ENCODE measurements at places on chromosomes 3 and 15.

- peak; percentile 39 for DNase-seq
Measured at GRCh38 chr15:100873029-100873677, 6.5 kb upstream of the ALDH1A3 start.

DNA sequence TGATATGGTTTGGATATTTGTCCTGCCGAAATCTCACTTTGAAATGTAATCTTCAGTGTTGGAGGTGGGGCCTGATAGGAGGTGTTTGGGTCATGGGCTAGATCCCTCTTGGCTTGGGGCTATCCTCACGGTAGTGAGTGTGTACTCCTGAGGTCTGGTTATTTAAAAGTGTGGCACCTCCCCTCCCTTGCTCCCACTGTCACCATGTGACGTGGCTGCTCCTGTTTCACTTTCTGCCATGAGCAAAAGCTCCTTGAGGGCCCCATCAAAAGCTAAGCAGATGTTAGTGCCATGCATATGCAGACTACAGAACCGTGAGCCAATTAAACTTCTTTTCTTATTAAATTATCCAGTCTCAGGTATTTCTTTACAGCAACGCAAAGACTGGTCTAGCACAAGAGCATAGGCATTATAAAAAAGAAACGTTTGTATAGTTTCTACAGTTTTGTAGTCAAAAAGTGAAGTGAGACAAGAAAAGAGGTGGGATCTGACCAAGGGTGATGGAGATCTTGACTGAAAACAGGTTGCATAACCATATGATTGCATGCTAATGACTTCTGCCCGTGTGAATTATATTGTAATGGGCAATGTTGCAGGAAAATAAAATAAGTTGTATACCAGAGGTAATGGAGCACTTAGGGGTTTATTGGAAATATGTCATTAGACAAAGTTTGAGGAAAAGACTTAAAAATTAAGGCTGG is 28.5 kb upstream of the CLASP2 start:
- no peak for DNase-seq

GRCh38 chr3:172040981-172041963 is 1.9 kb downstream of the FNDC3B start:
- no peak for DNase-seq

- DNase-seq, result peak; percentile 24
Measured at GRCh38 chr3:71063773-71064290, 519.7 kb downstream of the FOXP1 start.

- DNase-seq, result no peak
Measured at GRCh38 chr3:17894434-17895060, 152.1 kb upstream of the TBC1D5 start.

GRCh38 chr3:52896613-52897012 is 735 bp downstream of the STIMATE start:
- DNase-seq, result no peak

- DNase-seq, result no peak
Measured at GRCh38 chr15:58549013-58549784, 117.4 kb downstream of the LIPC start.

DNA sequence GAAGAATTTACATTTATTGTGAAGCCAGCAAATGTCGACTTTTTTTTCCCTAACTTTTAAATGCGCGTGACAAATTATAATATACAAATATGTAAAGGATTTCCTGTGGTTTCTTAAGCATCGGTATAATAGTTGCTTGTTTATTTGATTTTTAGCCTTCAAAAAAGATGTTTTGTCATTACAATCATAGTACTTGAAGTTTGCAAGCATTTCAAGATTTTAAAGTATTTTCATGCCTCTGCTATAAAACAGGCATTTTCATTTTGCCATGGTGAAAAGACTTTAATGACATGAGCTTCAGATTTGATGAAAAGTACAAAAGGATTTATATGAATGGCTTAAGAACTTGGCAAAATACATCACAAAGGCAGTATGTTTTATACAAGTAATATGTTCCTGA is 9.4 kb upstream of the P2RY12 start:
- DNase-seq, result no peak

- DNase-seq, result no peak
Measured at GRCh38 chr3:111548092-111548491, 6.1 kb downstream of the CD96 start.

DNA sequence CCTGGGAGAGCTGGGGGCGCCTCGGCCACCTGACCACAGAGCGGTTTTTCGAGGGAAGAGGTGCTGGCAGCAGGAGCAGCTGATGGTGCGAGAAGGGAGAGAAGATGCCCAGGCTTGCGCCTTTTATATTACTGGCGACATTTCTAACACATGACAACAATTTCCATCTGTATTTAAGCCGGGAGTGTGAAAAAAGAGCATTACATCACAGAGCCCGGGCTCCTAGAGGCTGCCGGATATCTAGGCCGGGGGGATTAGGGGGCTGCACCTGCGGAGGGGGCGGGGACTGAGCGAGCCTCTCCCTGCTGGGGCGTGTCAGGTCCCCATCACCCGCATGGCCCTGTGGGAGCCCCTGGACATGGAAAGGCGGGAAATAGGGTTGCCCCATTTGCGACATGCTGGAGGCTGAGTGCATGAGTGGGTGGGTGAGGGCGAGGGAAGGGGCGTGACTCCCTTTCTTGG is 440.7 kb downstream of the MAGI1 start:
- DNase-seq, result no peak

DNA sequence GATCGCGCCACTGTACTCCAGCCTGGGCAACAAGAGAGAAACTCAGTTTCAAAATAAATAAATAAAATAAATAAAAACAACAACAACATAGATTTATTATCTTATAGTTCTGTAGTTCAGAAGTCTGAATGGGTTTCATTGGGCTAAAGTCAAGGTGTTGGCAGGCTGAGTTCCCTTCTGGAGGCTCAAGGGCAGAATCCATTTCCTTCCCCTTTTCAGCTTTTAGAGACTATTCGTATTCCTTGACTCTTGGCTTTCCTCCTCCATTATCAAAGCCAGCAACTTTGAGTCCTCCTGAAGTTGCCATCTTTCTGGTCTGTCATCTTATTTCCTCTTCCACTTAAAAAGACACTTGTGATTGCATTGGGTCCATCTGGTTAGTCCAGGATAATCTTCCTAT is 12.1 kb downstream of the BLM start:
- no peak for DNase-seq

GRCh38 chr3:129413687-129414506 is 14.5 kb downstream of the EFCAB12 start:
- DNase-seq, result no peak

DNA sequence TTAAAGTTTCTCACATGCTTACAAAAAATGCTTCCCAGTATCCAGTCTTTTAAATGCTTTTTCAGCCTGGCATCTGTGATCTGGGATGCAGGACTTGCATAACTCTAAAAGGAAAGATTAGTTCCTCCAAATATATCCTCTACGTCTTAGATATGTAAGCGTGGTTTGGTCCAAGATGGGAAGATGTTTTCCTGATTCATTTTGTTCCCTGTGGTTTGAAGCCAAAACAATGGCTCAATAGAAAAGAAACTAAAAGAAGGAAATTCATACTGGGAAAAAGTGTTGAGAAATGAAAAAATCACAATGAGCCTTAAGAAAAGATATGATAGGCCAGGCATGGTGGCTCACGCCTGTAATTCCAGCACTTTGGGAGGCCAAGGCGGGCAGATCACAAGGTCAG is 1002.8 kb downstream of the NAALADL2 start:
- DNase-seq, result no peak

- DNase-seq, result no peak
Measured at GRCh38 chr3:179020112-179020511, 51.5 kb downstream of the ZMAT3 start.

- no peak for DNase-seq
Measured at GRCh38 chr15:77039848-77040247, 31.1 kb downstream of the TSPAN3 start.

GRCh38 chr3:8610951-8611350 is 33.6 kb downstream of the SSUH2 start:
- DNase-seq, result no peak

GRCh38 chr3:33186524-33187367 is 31.9 kb downstream of the SUSD5 start:
- DNase-seq, result no peak

DNA sequence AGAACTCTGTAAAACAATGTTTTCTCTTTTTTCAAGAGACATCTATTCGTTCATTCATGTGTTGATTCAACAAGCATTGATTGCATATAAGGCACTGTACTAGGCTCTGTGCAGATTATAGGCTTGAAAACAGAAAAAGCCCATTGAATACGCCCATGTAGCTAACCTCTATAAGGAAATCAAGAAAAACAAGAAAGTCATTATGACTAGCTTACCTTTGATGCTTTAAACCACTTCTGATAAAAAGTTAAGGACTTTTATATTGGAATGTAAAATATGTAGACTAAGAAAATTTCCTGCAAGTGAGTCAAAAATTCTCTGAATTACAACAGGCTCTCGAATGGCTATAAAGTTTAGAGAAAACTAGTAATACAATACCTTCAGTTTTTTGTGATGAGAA is 92.5 kb downstream of the BDH1 start:
- no peak for DNase-seq

GRCh38 chr3:23648326-23648995 is 157.3 kb upstream of the UBE2E1 start:
- DNase-seq, result no peak

GRCh38 chr3:33299395-33300081 is 22.3 kb downstream of the FBXL2 start:
- no peak for DNase-seq

- no peak for DNase-seq
Measured at GRCh38 chr3:32952369-32953077, 1.1 kb downstream of the CCR4 start.

DNA sequence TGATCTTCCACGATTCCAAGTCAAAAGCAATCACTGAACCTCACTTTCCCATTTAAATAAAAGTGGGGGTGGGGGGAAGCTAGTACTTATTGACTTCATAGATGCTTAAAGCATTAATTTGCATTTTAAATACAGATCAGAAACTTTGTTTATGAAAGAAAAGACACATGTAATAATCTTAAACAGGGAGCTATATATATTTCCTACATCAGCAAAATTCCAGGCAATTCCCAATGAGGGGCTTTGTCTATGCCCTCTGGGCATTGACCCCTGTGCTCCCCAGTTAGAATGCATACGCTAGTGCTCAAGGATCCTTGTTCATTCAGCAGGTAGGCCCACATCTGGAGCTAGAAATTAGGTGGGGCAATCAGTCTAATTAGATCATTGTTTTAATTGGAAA is 20.0 kb downstream of the SERPINI2 start:
- no peak for DNase-seq

DNA sequence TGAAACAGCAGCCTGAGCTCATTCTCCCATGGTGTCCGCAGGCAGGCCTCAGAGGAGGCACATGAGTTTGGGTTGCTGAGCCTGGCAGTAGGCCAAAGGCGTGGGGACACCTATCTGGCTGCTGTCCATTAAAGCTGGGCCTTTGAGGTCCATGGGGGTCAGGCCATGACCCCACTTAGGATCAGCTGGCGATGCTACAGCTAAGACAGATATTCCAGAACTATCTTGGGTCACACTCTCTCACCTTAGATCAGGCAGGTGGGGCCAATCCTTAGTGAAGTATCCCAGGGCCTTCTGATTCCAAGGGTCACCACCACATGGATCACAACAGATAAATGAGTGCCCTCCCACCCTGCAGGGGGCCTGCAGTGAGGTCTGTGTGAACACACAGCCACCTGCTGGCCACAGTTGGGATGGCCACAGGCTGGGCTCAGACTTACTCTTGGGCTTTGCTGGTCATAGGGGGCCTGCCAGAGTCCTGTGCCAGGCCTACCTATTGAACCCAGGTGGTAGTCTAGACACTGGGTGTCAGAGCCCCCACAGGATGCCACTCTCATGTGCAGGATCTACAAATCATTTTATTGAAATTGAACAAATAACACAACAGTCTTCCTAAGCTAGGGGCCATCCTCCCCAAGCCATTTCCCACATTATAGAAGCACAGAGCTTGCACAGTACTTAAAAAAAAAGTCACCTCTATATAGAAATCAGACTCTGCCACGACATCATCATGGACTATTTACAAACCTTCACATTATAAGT is 2.0 kb upstream of the HYAL2 start:
- peak; percentile 40 for DNase-seq

All from T-helper 1 cell (primary cell).